Bone marrow (tissue), 2 donors: ENCODE measurements at places on chromosomes 4 and X.

GRCh38 chr4:139265654-139266053 lies 14.4 kb downstream of the MGARP start:
- DNase-seq: no peak

GRCh38 chrX:134625315-134625718 lies 33.0 kb downstream of the PLAC1 start:
- DNase-seq: no peak

- no peak for DNase-seq
These were observed 67.9 kb downstream of the CHRNA9 start for GRCh38 chr4:40403081-40403480.

GRCh38 chr4:103099691-103100392 lies at the start of gene BDH2:
Gene BDH2 (minus strand): TSS chr4:103099834. CDS start chr4:103096254, 3,580 bp downstream.
- peak; percentile 85 for DNase-seq

DNA sequence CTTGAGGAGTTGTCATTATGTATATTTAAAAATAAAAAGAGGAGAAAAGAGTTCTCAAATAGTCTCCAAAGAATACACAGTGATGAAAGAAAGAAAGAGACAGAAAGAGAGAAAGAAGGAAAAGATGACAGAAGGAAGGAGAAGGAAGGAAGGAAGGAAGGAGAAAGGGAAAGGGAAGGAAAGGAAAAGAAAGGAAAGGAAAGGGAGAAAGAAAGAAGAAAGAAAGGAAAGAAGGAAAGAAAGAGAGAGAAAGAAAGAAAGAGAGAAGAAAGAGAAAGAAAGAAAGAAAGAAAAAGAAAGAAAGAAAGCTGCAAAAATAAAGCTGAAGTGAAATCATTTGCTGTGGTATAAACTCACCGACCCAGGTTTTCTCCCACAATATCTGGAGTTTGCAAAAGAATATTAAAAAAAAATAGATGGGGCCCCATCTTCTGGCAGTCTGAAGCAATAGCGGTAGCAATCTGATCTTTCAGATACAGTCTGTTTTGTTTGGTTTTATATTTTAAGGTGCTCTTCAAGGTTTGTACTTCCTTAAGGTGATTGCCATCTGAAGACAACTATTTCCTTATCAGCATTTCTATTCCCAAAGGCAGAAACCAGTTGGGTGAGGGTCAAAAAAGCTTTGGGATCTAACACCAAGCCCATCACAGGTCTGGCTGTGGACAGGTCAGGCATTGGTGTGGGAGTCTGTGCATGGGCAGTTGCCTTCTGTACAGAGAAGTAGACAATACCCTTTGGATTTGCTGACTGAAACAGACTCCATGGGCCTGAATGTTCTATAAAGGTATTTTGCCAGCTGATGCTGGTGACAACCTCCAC lies 160.4 kb downstream of the CPEB2 start:
- no peak for DNase-seq

GRCh38 chr4:106425576-106425975 lies 57.0 kb upstream of the GIMD1 start:
- DNase-seq: no peak

DNA sequence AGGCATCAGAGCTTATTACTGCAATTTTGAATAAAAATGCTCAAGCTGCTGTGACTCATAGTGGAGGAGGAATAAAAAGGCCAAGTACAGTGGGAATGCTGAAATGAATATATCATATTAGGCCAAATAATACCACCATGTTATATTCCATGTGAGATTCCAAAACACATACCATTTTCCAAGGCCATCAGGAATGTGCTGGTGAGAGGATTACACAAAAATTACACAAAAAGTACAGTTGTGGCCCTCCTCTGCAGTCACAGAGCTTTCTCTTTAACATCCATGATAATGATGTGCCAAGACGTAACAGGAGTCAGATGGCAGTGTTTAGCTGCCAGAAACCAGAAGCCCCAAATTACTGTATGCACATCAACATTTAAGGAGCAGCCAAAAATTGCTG lies 153.5 kb downstream of the PCDH18 start:
- DNase-seq: no peak

GRCh38 chr4:76232681-76233080 lies 18.8 kb upstream of the FAM47E start:
- DNase-seq: no peak

- no peak for DNase-seq
These were observed 7.5 kb downstream of the PPEF1 start for GRCh38 chrX:18714910-18715309.

- no peak for DNase-seq
These were observed at the start of gene GLRB for GRCh38 chr4:157075811-157076577. Gene GLRB (plus strand): TSS chr4:157076150. CDS start chr4:157078025, 1,875 bp downstream.

DNA sequence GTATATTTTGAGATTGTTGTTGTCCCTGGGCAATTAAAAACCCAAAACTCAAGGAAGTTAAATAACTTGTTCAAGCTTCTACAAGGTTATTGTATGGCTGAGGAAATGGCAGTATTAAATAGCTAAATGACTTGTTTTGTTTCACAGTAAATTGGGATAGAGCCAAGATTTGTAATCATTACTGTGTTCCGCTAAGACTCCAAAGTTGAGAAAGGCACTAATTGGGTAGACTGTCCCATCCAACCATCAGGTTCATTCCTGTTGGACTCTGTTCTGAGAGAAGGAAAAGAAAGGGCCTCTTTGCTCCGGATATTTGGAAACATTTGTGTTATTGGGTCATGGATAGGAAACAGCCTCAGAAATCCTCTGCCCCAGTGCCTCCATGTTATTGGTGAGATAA lies 82.2 kb downstream of the DCLK2 start:
- DNase-seq: no peak

DNA sequence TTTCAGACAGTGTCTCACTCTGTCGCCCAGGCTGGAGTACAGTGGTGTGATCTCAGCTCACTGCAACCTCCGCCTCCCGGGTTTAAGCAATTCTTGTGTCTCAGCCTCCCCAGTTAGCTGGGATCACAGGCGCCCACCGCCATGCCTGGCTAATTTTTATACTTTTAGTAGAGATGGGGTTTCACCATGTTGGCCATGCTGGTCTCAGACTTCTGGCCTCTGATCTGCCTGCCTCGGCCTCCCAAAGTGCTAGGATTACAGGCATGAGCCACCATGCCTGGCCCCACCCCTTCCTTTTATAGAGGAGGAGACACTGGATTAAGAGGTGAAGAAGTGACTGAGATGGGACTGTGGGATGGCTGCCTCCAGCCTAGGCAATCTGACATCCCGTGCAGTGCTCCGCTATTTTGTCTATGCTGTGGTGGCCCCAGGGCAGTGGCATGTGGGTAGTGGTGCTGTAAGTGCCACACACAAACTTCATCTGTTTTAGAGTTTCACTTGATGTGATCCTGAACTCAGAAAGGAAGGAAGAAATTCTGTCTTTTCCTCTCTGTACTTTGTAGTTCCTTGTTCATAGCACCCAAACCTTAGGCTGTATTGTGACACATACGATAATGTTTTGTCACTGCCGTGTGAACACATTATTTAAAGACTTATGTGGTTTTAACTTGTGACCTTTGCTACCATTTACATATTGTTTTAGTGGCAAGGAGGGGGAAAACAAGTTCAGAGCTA lies 48.9 kb downstream of the FNIP2 start:
- no peak for DNase-seq
